ENCODE measurements at places on chromosomes 13 and 19.

DNA sequence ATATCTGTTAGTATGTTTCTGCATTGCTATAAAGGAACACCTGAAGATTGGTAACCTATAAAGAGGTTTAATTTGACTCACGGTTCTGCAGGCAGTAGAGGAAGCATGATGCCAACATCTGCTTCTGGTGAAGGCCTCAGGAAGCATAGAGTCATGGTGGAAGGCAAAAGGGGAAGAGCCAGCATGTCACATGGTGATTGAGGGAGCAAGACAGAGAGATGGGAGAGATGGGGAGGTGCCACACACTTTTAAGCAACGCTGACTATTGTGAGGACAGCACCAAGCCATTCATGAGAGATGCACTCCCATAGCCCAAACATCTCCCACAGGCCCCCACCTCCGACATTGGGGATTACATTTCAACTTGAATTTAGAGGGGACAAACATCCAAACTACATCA is 32.8 kb downstream of the COG6 start:
- DNase-seq, result no peak

DNA sequence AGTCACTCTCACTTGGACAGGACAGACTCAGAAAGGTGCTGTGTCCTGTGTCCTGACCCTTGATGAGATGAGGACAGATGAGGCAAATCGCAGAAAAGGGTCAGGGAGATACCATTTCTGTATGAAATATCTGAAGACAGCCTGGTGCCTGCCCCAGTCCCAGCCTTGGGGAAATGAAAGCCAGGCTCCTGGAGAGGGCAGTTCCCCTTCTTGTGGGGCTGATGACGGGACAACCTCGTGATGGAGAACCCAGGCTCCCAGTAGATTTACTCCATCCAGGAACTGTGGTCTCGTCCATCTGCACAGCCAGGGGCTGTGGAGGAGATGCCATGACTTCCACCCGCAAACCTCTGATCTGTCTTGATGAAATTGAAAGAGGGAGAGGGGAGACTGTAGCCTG is 13.8 kb downstream of the LILRB1 start:
- DNase-seq, result no peak

- DNase-seq, result no peak
Measured at GRCh38 chr13:36822785-36823184, 3.8 kb downstream of the RFXAP start.

GRCh38 chr13:51118809-51119431 is 7.8 kb upstream of the C13orf42 start:
- no peak for DNase-seq

DNA sequence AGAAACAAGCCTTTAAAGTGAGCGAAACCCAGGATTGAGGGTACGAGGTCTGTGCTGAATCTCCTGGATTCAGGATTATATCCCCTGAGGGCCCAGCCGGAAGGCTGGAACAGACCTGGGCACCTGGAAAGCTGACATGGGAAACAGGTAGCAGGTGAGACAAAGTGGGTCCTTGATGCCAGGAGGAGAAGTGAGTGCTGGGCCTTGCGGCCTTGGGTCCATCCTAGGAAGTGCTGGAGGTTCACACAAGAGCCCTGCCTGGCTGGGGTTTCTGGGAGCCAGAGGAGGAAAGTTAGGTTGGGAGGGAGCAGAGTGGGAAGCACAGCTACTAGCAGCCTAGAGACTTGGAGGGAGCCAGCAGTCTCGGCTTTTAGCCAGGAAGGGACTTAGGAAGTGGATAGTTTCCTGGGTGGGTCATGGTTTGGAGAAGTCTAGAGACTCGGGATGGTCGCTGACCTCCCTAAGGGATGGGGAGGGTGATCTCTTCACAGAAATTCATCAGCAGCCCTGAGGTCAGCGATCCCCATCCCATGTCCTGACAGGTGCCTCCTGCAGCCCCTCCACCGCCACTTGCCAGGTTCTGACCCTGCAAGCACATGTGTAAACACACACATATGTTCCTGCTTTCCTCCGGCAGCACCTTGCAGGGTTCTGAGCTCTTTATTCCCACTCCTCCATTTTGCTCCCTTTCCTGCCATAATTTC is 29.4 kb upstream of the ZNF492 start:
- no peak for DNase-seq

- no peak for DNase-seq
Measured at GRCh38 chr13:74555651-74556420, 421.6 kb upstream of the KLF12 start.
